ENCODE measurements at places on chromosomes 12 and 14.

GRCh38 chr14:35277179-35277578 lies 15.0 kb upstream of the PSMA6 start:
- DNase-seq, result no peak

DNA sequence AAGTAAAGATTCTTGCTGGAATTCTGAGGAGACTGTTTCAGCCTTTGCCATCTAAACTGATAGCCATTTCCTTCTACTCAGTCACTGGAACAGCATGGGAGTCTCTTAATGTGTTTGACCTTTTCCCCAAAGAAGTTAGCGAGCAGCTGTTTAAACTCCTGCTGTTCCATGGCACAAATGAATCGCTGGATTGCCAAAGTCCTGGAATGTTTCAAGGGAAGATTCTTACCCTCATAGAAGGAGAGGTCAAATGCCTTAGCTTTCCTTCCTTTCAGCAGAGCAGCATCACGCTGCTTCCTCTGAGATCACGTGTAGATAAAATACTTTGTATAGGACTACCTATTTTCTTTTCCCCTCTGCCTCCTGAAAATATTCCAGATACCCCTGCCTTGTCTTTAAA lies 10.5 kb upstream of the NR2C1 start:
- no peak for DNase-seq

DNA sequence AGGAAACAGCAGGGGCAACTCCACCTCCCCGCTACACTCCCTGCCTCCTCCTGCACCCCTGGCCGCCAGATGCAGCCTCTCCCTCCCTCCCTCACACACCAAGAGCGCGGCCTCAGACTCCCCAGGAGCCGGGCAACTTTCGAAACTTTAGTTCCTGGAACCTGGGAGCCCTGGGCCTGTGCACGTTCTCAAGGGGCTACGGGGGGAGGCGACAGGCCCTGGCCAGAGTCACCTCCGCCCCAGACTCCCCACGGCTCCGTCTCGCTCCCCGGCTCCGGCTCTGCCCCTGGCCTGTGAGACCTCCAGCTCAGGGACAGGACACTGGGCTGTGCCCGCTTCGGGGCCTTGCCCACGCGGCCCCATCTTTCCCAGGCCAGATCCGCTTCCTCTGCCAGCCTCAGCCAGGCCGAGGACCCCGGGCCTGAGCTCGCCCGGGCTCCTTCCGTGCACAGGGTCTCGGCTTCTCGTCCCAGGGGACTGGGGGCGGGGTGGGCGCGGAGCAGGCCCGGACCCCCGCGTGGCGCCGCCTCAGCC lies 5.5 kb downstream of the AMN start:
- no peak for DNase-seq

DNA sequence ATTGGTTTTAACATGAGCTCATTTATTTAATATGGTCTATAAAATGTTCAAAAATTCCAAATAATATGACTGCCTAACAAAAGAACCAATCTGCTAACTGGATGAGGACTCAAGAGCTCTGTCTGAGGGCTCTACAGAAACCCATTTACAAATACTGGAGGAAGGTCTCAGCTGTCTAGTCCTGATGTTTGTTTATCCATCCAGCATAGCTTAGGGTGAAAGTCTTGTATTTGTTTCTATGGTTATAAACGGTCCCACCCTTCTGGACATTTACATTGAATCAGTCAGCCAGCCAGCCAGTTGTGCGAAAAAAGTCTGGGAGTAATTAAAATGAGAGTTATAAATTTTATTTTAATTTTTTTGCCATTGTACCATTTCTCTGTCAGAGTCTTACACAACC lies 220.7 kb downstream of the BMP4 start:
- DNase-seq, result no peak

GRCh38 chr14:75229661-75230139 lies 48.9 kb upstream of the FOS start:
- DNase-seq, result no peak

DNA sequence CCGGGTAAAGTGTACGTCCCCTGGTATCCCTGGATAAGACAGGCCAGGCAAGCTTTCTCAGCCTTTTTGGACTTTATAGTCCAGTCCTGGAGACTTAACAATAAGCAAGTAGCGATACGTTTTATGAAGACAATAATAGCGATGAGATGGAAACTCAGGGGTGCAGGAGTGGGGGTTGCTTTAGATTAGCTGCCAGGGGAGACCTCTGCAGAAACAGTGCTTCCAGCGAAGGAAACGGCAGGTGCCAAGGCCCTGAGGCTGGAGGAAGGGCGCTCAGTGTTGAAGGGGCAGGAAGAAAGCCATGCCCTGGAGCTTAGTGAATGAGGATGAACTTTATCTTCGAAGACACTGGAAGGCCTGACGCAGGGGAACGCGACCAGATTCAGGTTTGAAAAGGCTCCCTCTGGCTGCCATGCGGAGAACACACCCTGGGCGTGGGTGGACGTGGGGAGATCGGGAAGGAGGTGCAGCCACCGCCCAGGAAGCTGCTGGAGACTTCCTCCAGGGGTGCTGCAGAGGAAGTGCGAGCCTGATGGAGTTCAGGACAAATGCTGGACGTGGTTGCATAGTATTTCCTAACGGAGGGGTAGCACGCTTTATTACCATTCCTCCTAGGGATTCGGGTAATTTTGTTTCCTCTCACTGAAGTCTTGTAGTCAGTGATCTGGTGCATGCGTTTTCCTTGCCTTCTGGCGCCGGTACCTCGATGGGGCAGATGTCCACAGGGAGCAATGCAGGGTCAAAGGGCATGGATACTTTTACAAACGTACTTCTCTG lies 26.1 kb upstream of the UBC start:
- peak; percentile 87 for DNase-seq

DNA sequence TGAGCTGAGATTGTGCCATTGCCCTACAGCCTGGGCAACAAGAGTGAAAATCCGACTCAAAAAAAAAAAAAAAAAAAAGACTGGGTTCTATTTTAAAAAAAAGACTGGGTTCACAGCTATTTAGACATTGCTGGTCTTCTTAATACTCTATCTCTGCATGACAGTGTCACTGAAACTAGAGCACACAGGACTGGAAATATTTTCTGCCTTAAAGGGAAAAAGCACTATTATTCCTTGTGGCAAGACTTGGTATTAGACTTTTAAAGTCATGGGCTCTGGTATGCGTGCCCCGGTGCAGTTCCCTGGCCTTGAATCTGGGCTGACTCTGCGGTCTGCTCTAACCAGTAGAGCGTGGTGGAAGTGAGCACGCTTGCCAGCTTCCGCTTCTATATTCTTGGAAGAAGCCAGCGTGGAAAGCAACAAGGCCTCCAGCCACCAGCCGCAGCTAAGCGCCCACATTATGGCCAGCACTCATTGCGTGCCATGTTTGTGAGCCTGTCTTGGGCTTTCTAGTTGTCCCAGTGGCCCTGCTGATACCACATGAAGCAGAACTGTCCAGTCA lies 31.3 kb downstream of the PRKAB1 start:
- DNase-seq, result no peak

DNA sequence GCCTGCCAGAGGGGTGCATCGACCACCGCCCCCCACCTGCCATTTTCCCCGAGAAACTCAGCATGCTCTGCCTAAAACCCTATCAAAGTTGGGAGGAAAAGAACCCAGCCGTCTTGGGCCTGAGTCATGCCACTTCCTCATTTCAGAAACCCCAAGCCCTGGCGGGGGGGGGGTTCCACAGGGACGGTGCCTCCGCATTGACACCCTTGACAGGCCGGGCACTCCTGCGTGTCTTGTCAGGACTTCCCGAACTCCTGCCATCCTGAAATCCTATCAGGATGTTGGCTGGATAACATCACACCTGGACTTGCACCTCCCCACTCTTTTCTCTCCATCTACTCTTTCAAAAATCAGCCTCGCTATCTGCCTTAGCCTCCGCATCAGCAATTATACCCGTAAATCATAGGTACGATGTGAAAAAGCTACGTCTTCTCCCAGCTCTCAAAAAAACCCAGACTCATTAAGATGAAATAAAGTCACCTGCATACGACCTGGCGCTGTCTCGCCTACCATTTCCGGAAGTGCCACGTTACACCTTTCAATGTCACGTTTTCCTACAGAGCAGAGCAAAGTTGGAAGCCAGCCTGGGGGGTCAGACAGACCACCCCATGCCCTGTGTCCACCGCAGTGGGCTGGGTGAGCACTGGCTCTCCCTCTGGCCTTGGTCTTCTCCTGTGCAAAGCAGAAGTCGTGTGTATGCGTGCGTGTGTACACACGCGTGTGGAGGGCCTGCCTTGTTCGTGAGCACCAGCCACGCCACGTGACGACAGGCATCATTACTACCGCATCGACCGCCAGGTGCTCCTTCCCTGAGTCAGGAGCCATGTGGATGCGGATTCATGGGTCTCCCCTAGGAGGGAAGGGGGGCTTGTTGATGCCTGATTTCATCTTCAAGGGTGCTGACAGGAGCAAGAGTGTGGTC lies 96.7 kb downstream of the RFLNA start:
- DNase-seq, result peak; percentile 43

GRCh38 chr12:131850856-131851559 lies 22.8 kb downstream of the MMP17 start:
- no peak for DNase-seq

GRCh38 chr14:22549981-22550673 lies 38.9 kb downstream of the DAD1 start:
- no peak for DNase-seq

DNA sequence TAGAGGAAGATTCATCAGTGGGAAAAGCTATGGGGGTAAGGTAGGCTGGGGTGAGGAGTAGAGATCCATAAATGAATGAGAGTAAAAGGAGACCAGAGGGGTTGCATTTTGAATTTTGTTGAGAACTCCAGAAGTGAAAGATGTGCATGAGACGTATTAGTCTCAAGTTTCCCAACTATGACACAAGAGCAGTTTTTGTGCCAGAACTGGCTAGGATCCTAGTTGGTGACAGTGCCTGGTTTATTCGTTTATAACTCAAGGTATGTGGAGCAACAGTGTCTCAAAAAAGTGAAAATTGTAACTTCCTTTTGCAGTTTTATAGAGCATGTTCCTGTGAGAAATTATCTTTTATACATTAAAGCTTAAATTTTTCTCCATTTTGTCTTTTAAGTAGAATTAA lies 377.0 kb downstream of the NPAS3 start:
- no peak for DNase-seq

All from BE2C (cell line).